ENCODE measurements at places on chromosomes 1 and 21. TPM values are rescaled to one million over a fixed set of nuclear protein-coding genes. Genes with fewer than 3 reads are reported as not detected.

Gene KIF26B
- 20.9 TPM for total RNA-seq

Gene TSACC
- total RNA-seq, result not detected

Gene LCE1B
- not detected for total RNA-seq

Gene IL24
- total RNA-seq, result not detected

Gene TMEM81
- 2.0 TPM for total RNA-seq

Gene CASQ1
- 0.18 TPM for total RNA-seq

Data from fibroblast of the aortic adventitia (primary cell).